ENCODE measurements at places on chromosomes 6 and 20.

DNA sequence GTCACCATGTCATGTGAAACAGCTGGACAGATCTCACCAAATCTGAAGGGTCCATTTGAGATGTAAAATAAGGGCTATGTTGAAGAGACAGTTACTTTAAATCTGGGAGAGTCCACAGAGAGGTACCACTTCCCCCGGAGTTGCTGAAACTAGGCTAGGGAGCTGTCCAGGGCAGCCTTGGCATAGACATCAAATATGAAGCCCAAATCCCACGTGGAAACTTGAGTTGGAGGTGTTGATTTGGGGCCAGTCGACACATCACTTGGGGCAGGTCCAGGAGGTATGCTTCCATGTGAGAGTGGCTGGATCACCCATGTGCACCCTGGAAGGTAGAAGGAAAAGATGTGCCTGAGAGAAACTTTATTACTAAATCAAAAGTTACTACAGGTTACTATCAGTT, 12.0 kb upstream of the SERPINB9 start:
- DNase-seq: no peak

GRCh38 chr6:165854061-165854862, 191.2 kb upstream of the PDE10A start:
- DNase-seq: no peak

DNA sequence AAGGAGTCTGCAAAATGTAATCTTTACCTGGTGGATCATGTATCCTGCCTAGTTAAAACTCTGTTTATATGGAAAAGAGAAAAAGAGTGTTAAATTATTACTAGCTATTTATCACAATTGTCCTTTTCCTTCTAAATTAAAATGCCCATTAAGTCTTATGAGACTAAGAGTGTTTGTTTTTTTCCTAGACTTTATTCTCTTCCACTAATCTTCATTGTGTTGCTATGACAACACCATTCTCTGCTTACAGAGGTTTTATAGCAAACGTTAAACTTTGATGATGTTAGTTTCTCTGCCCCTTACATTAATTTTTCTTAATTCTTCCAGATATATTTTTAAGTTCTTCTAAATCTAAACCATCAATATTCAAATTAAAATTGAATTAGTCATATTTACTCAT, 420.8 kb downstream of the TBC1D32 start:
- DNase-seq: no peak

DNA sequence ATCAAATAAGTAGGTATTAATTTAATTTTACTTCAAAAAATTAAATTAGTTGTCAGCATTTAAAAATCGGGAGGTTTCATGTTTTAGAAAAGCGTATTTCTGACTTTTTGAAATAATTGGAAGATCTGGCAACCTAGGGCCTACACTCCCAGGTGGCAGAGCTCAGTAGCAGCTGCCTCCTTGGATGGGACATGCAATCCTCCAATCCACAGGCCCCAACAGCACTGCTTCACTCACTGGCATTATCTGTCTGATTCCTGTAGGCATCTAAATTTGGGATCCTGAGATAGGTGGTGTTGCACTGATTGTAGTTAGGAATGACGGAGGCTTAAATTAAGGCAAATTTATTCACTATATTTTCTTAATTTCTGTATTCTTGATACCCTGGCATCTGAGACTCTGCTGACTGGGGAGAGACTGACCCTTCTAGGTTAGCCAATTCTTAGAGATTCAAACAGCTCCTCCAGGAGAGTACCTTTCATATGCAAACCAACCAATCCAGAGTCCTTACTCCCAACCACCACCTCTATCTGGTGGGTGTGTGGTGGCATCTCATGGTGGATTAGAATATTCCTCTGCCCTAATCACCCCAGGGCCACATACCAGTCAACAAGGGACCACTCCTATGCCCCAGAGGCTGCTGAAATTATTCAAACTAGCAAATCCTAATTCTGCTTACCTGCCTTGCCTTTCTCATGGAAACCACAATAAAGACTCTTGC, 146.6 kb upstream of the GLP1R start:
- DNase-seq: no peak

- DNase-seq: no peak
Measured at GRCh38 chr6:161736781-161737292, 463.0 kb upstream of the AGPAT4 start.

- no peak for DNase-seq
Measured at GRCh38 chr20:36028106-36028808, 59.9 kb downstream of the CNBD2 start.

- DNase-seq: no peak
Measured at GRCh38 chr6:151488226-151488625, 5.6 kb upstream of the CCDC170 start.

- DNase-seq: no peak
Measured at GRCh38 chr20:33693741-33694638, 7.8 kb upstream of the E2F1 start.

GRCh38 chr6:36142971-36143838, 12.9 kb downstream of the MAPK13 start:
- no peak for DNase-seq

- no peak for DNase-seq
Measured at GRCh38 chr6:1497761-1498105, 108.4 kb downstream of the FOXF2 start.

GRCh38 chr6:2204272-2204671, 41.1 kb downstream of the GMDS start:
- DNase-seq: no peak

DNA sequence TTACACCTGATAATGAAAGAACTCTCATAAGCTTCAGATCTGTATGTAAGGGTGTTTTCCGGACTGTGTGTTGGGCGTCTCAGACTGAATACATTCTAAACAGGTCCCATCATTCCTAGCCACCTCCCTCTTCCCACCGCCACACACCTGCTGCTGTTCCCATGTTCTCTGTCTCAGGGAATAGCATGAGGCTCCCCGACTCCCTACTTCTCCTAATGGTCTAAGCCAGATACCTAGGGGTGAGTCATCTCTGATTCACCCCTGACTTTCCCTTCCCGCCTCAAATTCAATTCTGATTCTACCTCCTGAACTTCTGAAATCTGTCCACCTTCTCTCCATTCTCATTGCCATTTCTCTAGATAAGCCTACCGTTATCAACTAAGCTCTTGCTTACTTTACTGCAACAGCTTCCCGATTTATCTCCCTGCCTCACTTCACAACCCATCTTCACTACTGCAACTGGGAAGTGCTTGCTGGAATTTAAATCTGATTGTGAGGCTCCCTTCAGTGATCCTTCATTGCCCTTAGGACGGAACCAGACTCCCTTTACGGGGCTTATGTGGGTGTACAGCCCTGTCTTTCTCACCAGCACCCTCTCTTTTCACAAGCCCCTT, 1.6 kb downstream of the TMEM14A start:
- no peak for DNase-seq

DNA sequence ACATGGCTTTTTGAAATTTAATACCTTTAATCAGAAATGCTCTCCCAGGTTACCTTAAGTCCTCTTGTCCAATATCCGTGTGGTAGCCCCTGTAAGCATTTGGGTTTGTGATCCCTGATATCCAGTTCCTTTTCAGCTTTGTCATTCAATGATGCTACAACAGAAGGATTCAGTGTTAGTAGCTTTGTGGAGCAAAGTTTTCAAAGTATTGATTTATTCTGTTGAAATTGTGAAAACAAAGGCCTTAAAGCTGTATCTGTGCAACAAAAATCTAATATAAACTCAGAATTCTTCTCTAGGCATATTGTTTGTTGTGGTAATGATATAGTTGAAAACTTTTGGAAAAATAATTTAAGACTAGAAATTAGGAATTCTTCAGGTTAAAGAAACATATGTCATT, 91.9 kb downstream of the ADGRB3 start:
- no peak for DNase-seq

DNA sequence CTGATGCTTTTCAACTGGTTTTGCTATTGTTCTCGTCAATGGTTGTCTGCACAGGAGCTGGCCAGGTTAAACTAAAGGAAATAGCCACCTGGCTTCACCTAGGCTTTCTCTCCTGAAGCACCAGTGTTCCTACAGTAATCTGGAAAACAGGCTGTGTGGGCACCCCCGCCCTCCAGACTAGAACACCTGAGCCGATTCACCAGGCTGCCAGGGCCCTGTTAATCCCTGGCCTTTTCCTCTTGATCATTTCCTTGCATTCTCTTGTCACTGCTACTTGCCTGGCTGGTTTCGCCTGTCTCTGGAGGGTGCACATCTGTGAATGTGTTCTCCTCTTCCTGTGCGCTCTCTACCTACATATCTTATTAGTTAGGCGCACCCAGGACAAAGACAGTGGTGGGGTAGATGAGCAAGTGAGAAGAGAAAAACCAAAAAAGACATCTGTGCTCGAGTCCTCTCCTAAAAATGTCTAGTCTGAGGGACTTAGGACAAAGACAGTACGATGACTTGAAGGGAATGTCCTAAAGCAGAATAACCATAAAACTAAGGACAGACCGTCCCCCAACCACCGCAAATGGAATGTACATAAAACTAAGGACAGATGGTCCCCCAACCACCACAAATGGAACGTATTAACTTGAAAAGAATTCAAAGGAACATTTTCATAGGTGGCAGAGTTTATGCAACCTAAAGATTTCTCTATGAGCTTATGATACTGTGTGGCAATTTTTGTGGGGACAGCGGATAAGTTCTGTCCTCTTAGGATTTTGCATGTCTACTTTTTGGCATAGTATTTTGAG, 45.9 kb upstream of the EMILIN3 start:
- DNase-seq: no peak

DNA sequence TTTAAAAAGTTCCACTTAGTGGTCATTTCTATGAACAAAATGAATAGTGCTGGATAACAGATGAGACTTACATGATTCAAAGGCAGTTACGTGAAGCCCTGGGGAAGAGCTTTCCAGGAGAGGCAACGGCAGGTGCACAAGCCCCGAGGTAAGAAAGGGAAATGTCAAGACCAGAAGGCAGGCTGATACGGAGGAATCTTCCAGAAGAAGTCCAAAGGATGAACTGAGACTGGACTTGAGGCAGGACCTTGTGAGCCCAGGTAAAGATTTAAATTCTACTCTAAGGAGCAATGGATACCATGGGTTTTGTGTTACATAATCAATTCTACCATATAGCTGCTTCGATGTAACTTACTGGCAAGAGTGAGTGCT, 164.6 kb downstream of the BCAS1 start:
- DNase-seq: no peak

DNA sequence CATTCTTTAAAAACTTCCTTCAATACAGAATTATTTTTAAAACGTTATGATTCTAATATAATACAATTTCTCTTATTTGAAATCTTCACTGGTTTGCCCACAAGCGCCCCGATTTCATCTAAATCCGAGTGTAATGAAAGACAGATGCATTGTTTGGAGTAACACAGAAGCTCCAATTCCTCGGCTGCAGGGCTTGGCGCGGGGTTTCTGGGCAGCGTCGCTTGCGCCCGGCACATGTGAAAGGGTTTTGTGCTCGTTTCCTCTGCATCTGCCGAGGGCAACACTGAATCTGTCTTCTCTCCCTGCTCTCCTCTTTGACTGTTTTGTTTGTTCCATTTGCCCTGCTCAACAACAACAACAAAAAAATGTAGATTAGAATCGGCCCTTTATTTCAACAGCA, 248.6 kb upstream of the QKI start:
- no peak for DNase-seq

DNA sequence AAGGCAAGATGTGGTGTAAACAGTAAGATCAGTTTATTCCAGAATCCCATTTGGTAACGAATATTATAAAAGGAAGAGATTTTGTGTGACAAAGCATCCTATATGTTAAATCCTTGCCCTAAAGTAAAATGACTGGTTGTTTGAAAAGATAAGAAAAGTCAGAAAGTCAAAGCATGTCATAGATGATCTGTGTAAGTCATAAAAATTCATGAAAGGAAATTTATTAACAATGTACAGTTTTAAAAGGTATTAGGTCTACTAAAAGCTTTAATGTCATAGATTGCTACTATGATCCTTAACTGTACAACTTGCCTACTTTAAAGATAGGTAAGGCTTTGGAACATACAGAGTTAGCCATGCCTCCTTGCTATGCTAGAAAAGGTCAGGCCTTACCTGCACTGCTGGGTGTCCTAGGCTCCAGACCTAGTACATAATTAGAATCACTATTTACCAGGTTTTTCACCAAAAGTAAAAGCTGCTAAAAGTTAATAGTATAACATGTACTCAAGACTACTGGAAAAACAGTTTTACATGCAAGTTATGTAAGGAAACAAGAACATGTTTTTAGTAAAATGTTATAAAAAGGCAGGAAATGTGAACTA, 1090.1 kb upstream of the ADGRB3 start:
- no peak for DNase-seq

DNA sequence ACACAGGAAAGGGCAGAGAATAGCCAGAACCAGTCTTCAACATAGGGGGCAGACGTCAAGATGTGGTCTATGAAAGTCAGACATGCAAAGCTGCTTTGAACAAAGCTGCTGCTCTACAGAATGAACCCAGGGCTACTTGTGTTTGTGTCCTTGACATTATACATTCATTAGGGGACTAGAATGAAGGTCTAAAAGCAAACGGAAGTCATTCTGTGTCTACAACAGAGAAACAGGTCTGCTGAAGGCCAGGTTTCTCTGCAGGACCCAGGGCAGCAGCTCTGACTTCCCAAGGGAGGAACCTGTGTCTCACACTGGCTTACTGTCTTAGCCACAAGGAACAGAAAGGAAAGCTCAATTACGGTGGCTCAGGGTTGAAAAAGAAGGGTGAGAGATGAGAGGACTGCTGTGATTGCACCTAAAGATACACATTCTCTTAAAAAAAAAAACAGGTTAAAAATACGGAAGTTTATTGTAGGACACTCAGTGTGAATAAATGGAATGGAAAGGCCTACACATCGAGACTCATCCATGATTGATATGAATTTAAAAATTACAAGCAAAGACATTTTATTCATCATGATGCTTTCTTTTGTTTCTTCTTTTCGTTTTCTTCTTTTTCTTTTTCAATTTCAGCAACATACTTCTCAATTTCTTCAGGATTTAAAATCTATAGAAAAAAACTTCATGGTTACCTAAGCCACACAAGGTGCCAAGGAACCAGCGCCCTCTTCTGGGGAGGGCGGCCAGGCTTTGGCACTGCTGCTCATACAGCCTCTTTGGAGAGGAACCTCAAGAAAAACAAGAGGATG, 6.7 kb downstream of the PSMA7 start:
- no peak for DNase-seq

- DNase-seq: no peak
Measured at GRCh38 chr20:11651647-11652046, 266.0 kb upstream of the BTBD3 start.

DNA sequence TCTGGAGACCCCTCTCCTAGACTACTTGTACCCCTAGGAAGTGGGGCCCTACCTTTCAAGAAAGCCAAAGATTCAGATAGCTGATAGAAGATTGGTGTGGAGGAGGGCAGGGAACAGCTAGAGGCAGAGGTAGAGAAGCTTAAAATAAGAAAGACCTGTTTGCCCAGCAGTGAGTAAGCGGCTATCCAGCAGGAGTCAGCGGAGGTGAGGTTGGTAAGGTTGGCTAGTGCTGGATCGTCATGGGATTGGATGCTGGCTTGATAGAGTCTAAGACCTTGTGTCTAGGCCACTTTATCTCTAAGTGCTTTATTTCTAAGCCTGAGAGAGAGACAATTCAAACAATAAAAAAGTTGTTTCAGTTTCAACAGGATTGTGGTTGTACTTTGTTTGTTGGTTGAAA, 19.1 kb downstream of the ANKS1A start:
- DNase-seq: no peak
